ENCODE measurements at places on chromosomes 5 and 9. TPM values are rescaled to one million over a fixed set of nuclear protein-coding genes. Genes with fewer than 3 reads are reported as not detected.

Gene FYB1
- 0.42 TPM for total RNA-seq

Gene FAM221B
- not detected for total RNA-seq

Gene SOHLH1
- not detected for total RNA-seq

Gene RNF44
- total RNA-seq = 58.4 TPM

Gene NFIL3
- total RNA-seq = 38.0 TPM

DNA sequence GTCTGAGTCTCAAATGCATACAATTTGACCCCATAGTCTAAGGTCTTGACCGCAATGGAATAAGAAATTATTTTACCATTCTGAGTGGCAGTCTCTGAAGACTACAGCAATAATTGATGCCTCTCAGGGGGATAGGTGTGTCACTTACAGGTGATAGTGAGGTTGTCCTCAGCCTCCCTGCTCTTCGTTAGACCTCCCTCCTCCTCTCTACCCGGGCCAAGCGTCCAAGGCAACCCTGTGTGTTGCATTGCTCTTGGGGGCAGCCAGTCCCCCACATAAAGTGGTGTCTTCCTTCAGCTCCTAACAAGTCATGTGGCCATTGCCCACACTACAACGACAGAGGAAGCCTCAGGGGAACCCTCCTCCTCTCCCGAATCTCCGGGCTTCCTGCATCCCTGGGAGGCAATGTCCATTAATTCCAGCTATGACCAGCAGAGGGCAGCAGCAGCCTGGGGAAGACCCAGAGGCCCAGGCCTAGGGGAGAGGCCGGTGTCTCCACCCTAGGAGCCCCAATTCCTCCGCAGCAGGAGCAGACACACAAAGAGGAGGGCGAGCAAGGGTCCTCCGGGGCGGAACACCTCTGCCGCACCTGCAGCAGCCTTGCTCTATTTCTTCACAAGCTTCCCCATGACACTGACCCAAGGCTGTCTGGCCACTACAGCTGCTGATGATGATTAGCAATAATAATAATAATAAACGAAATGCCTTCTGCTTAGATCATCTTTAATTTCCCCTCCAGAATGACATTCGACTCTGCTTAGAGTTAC is 134.8 kb downstream of the KCNIP1 start:
- DNase-seq = peak; percentile 35

- no peak for DNase-seq
These were observed 1.3 kb downstream of the GNG10 start for GRCh38 chr9:111662576-111663300.

- no peak for DNase-seq
These were observed 624.5 kb downstream of the RAB3C start for GRCh38 chr5:59207401-59207800.

- no peak for DNase-seq
These were observed 101.6 kb upstream of the CPEB4 start for GRCh38 chr5:173786286-173787187.

DNA sequence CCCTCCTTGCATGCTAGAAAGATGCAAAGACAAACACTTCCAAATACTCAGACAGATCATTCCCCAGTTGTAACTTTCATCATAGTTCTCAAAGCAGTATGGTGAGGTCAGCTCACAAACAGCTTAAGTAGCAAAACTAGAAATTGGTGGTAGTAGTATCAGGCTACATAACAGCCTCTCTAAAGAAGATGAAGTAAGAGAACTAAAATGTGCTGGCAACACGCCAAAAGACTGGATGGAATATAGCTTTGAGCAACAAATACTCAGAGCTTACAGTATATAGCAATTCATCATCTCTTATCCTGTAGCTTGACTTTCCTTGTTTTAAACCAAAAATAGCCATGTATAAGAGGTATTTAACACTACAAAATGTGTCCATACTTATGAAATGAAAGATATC is 7.5 kb downstream of the PFDN1 start:
- no peak for DNase-seq

GRCh38 chr9:109171926-109172325 is 4.9 kb upstream of the FRRS1L start:
- no peak for DNase-seq

DNA sequence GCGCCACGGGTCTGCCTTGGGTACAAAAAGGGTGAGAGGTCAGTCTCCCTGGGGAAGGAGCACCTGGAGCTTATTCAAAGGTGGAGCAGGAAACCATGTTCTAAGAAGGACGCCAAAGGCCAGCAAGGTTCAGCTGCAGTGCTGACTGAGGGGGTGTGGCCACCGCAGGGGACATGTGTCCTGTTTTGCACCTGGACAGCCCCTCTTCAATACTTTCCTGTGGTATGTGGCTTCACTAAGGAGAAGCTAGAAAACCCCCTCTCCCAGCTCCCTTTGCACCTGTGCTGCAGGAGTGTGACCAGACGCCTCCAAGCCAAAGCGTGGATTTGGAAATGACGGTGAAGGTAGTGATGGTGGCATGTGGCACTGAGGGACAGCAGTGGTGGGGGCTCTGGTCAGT is 23.6 kb downstream of the TRIM14 start:
- DNase-seq = no peak

DNA sequence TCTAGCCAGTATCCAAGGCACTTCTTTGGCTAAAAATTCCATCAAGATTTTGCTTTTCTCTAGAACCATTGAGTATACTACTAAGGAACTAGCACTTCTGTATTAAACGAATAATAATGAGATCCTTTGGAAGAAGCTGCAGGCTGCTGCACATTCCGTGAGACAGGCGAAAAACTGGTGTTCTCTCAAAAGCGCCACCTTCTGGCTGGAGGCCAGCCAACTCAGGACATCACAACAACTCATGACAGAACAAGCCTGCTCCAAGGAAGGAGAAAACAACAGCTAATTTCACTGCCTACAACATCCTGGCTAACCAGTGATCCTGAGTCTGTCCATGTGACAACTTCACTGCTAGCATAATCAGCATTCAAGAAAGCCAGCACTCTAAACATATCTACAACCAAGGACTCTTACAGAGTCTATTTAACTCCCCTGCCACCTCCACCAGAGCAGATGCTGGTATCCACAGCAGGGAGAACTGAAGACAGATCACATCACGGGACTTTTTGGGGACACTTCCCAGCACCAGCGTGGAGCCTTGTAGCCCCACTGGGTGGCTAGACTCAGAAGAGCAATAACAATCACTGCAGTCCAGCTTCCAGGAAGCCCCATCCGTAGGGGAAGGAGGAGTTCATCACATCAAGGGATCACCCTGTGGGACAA is 150.5 kb downstream of the YTHDC2 start:
- DNase-seq = peak; percentile 51

GRCh38 chr5:126516133-126516532 is 78.9 kb downstream of the ALDH7A1 start:
- no peak for DNase-seq

GRCh38 chr5:10201223-10201868 is 48.3 kb downstream of the ATPSCKMT start:
- DNase-seq = no peak

DNA sequence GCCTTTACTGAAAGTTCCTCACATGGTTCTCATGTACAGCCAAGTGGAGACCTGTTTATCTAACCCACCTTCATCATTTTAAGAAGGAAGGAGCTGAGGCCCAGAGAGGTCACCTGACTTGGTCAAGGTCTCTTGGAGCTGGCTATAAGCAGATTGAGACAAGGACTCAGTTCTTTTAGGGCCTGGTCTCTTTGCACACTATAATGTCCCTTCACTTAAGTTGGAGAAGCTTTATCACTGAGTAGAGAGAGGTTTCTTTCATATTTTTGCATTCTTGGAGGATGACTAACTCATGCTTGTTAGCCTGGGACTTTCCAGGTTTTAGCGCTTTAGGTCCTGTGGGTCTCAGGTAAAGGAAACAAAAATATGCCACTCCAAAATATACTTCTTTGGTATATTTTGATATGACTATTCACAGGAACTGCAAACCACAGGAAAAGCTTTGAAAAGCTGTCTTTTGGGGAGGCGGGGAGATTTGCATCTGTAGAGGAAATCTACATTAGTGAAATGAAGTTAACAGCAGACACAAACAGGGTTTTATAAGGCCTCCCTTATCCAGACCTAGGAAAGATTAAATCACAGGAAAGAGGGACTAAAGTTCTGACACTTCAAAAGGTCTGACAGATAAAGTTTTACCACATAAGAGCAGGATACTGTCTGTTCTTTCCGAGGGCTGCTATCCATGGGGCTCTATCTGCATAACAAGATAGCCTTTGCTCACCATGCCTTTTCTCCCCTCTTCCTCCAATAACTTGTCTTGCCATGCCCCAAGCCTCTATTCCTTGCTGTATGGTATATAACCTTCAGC is 95.8 kb upstream of the ANKRD55 start:
- no peak for DNase-seq

DNA sequence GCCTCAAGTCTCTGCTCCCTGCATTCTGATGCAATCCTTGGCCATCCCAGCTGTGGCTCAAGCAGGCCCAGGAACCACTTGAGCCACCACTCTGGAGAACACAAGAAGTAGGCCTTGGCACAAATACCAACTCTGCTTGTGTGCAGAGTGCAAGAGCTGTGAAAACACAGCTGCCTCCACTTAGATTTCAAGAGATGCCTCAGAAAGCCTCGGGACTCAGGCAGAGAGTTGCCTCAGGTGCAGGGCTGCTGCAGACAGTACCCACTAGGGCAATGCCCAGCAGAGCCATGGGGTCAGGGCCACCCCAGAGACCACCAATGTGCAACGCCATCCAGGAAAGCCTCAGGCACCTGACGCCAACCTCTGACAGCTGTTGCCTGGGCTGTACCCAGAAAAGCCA is 82.4 kb downstream of the FREM1 start:
- DNase-seq = no peak

GRCh38 chr9:131728546-131728910 is 11.3 kb downstream of the RAPGEF1 start:
- DNase-seq = no peak

- no peak for DNase-seq
These were observed 72.5 kb downstream of the LHX2 start for GRCh38 chr9:124084087-124084486.
